H9 (cell line): ENCODE measurements at places on chromosomes 7 and 10. TPM values are rescaled to one million over a fixed set of nuclear protein-coding genes. Genes with fewer than 3 reads are reported as not detected.

Gene ERVW-1
- 0.09 TPM in 1 of 2 replicates, not detected in the other for total RNA-seq

- H3K4me1 ChIP-seq = peaks cover 5% of the 10 kb centered on the region; the same call in 1 of the 2 replicates
- no peaks in the 10 kb centered on the region for H3K36me3 ChIP-seq
- H3K4me3 ChIP-seq = no peak overlapping the region
- H3K27me3 ChIP-seq = no peaks in the 10 kb centered on the region; the same call in 1 of the 2 replicates
- no peak overlapping the region for H3K27ac ChIP-seq
Measured at GRCh38 chr10:50416181-50416824, 165.0 kb upstream of the ASAH2 start.

DNA sequence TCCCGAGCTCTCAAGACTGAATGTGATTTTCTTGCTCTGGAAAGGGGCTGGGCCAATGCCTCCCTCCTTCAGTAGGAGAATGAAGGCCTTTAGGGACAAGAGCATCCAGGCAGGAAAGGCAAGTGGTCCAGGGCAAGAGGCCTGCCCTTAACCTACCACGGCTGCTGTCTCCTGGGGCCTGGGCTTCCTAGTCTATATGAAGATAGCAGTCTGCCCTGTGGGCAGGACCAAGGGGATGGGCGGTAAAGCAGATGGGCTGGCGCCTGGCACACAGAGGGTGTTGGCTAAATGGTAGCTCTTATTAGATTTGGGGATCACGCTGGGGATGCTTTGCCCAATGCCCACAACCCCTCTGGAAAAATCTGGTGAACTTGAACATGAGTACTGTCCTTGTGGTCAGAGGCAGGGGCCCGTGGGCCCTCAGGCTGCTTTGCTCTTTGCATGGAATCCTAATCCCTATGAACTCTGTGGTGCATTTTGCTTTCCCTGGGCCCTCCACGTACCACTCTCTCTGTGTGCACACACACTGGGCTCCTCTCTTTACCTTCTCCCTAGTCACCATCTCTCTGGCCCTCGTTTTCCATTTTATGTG, 20.3 kb downstream of the CHAT start:
- H3K36me3 ChIP-seq = no peaks in the 10 kb centered on the region
- H3K27ac ChIP-seq = no peak overlapping the region
- H3K4me3 ChIP-seq = no peak overlapping the region
- H3K27me3 ChIP-seq = no peaks in the 10 kb centered on the region
- H3K4me1 ChIP-seq = no peaks in the 10 kb centered on the region

DNA sequence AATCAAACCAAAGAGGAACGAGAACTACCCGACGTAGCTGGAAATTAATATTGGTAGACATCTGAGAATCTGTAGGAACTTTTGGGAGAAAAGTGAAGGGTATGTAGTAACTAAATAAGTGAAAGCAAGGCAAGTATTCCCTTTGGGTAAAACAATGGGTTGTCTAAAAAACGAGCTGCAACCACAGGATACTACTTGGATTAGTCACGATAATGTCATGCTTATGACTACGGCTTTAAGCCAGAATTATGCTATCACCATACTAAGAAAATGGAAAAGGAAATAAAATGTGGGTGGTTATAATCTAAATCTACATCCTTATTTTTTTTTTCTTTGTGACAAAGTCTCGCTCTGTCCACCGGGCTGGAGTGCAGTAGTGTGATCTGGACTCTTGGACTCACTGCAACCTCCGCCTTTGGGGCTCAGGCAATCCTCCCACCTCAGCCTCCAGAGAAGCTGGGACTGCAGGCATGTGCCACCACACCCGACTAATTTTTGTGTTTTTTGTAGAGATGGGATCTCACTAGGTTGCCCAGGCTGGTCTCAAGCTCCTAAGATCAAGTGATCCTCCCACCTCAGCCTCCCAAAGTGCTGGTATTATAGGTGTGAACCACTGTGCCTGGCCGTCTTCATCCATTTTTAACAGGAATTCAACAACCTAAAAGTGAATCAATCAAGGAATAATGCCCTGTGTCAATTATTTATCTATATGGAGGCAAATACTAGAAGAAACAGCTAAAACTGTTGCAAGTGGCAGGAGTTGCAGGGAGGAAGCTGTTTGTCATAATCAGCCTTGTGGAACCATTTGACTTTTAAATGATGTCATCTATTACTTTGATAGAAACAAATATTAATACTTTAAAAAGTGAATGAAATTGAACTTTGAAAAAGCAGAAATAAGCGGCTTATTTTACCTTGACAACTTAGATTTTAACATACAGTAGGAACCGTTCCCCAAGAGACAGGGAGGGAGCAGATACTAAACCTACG, 189.3 kb downstream of the PRPF18 start:
- H3K4me1 ChIP-seq = 0 out of 2 replicates have a peak, but pooled peaks cover 2% of the 10 kb centered on the region
- peaks cover 14% of the 10 kb centered on the region for H3K36me3 ChIP-seq
- no peak overlapping the region for H3K27ac ChIP-seq
- H3K27me3 ChIP-seq = no peaks in the 10 kb centered on the region

Gene NODAL
- total RNA-seq = 80.7 and 84.7 TPM in 2 replicates

DNA sequence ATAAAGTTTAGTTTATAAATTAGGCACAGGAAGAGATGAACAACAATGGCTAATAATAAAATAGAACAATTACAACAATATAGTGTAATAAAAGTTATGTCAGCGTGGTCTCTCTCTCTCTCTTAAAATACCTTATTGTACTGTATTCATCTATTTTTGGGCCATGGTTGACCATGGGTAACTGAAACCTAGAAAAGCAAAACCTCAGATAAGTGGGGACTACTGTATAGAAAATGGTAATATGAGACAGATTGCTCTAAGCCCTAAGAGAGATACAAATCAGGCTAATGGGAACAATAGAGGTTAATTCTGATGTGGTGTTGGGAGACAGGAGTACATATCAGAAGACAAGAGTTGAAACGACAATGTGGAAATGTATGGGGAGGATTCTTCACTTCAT, 86.2 kb downstream of the ZNF365 start:
- H3K27me3 ChIP-seq = no peaks in the 10 kb centered on the region
- H3K4me1 ChIP-seq = no peaks in the 10 kb centered on the region
- DNase-seq = no peak
- H3K4me3 ChIP-seq = no peak overlapping the region

- no peaks in the 10 kb centered on the region for H3K36me3 ChIP-seq
- no peaks in the 10 kb centered on the region for H3K4me1 ChIP-seq
Measured at GRCh38 chr10:103812004-103812403, 43.4 kb downstream of the SH3PXD2A start.

GRCh38 chr7:33062023-33062781, at the start of gene NT5C3A:
Gene NT5C3A (minus strand): TSS chr7:33062776. CDS start chr7:33062705, 71 bp downstream.
- no peak for DNase-seq
- no peaks in the 10 kb centered on the region for H3K27me3 ChIP-seq
- peaks cover 2% of the 10 kb centered on the region; the same call in 1 of the 2 replicates for H3K4me1 ChIP-seq

GRCh38 chr7:25726781-25727311, 425.2 kb upstream of the NFE2L3 start:
- H3K27ac ChIP-seq = no peak overlapping the region
- DNase-seq = no peak
- H3K4me3 ChIP-seq = peak overlapping the region; percentile 28; the same call in 1 of the 3 replicates
- H3K4me1 ChIP-seq = peaks cover 13% of the 10 kb centered on the region
- no peaks in the 10 kb centered on the region for H3K36me3 ChIP-seq
- H3K27me3 ChIP-seq = no peaks in the 10 kb centered on the region

Gene PALD1
- 21.1 and 21.6 TPM in 2 replicates for total RNA-seq

DNA sequence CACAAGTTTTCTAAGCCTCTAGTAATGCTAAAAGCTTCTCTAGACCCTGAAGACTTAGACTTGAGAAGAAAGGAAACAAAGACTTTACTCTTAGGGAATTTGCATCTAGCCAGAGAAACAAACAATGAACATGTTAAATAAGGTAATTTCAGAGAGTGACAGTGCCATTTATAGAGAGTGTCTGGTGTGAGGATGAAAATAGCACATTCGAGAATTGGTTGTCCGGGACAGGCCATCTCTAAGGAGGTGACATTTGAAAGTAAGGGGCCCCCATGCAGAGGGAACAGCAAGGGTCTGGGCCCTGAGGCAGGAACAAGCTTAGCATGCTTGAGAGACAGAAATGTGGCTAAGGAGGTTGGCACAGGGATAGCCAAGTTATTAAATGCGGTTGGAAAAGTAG, 48.1 kb downstream of the ADAM22 start:
- H3K4me3 ChIP-seq = no peak overlapping the region
- no peak for DNase-seq
- H3K27me3 ChIP-seq = no peaks in the 10 kb centered on the region
- no peaks in the 10 kb centered on the region for H3K36me3 ChIP-seq
- H3K4me1 ChIP-seq = no peaks in the 10 kb centered on the region
